ENCODE measurements at places on chromosomes 3 and 15. TPM values are rescaled to one million over a fixed set of nuclear protein-coding genes. Genes with fewer than 3 reads are reported as not detected.

SIDT1 gene
- not detected for total RNA-seq

SPATA12 gene
- total RNA-seq: not detected

CLDN11 gene
- total RNA-seq: 27.6 TPM

TUSC7 gene
- total RNA-seq: not detected

PRR20G gene
- not detected for total RNA-seq

ROPN1B gene
- total RNA-seq: not detected

LTF gene
- total RNA-seq: 0.22 TPM

GP5 gene
- under 0.01 TPM for total RNA-seq

TM4SF18 gene
- total RNA-seq: 150 TPM

- DNase-seq: no peak
Observed at GRCh38 chr15:61729646-61730045, 330.6 kb downstream of the VPS13C start.

DNA sequence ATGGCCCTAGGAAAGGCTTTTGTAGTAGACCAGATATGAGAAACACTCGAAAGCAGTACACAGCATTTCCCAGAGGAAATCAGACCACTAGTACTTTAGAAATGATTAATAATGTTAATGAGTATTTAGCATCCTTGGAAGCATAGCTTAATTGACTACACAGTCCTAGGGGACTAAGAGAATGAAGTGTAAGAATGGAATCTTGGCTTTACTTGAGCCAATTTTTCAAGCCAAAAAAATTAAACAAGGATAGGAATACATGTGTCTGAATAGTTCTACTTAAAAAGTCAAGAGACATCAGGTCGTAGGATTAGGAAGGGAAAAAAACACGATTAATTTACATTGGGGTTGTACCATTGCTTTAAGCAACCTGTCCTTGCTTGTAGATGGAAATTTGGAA lies 38.2 kb downstream of the DPPA2 start:
- no peak for DNase-seq

- DNase-seq: no peak
Observed at GRCh38 chr3:131914090-131914691, 120.6 kb downstream of the CPNE4 start.

- no peak for DNase-seq
Observed at GRCh38 chr3:46469680-46470357, 5.1 kb upstream of the LTF start.

- no peak for DNase-seq
Observed at GRCh38 chr15:79516155-79516554, 84.0 kb downstream of the MINAR1 start.

GRCh38 chr15:79002581-79002980 lies 57.7 kb upstream of the CTSH start:
- DNase-seq: no peak

DNA sequence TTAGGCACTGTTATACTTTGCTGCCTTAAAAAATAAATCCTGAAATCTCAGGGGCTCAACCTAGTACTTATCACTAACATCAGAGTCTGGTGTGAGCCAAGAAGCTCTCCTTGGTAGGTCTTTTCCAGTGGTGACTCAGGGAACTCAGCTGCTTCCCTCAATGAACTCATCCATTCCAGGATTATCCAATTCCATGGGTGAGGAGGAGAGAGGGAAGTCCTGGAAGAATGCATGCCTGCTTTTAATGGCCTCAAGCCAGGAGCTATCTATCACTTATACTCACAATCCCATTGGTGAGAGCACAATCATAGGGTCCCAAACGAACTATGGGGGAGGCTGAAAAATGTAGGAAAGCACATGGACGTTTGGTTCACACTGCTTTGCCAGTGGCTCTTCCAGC lies 113.6 kb downstream of the POLR2M start:
- DNase-seq: peak; percentile 3

DNA sequence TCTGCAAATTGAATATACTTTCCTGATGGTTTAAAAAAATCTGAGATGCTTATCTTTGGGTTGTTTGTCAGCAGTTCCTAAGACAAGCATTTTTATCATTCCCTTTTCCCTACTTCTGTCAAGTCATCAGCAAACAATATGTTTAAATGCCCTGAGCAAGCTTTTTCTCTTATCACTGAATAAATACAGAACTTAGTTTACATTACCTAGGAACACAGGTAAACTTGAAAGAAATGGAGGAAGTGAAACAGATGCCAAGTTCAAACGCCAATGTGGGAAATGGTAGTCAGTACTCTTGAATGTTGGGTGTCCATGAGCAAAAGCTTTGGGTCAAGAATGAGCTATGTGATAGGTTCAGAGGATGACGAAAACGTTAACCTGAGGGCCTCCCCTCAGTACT lies 17.2 kb upstream of the TCAIM start:
- DNase-seq: no peak

- DNase-seq: no peak
Observed at GRCh38 chr15:53625260-53625659, 134.2 kb downstream of the WDR72 start.

DNA sequence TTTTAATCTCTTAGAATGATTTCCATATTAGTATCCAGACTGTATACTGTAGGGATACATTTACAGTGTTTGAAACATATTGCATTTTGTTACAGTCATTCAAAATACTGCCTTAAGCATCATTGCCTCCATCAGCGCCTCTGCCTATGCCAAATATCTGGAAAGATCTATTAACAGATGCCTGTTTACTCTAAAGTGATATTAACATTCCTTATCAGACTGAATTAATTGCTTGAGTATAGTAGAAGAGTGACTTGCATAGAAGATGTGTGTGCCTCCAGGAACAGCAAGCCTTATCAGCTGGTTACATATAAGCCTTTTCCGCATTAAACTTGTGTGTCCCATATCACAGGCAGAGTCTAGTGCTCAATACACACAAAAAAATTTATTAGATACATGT lies 379.1 kb downstream of the CADM2 start:
- DNase-seq: no peak

GRCh38 chr3:79534727-79535126 lies 233.1 kb downstream of the ROBO1 start:
- no peak for DNase-seq

- DNase-seq: no peak
Observed at GRCh38 chr3:58656631-58657030, 9.9 kb downstream of the FAM3D start.

- DNase-seq: no peak
Observed at GRCh38 chr3:43379343-43379742, 93.0 kb downstream of the SNRK start.

DNA sequence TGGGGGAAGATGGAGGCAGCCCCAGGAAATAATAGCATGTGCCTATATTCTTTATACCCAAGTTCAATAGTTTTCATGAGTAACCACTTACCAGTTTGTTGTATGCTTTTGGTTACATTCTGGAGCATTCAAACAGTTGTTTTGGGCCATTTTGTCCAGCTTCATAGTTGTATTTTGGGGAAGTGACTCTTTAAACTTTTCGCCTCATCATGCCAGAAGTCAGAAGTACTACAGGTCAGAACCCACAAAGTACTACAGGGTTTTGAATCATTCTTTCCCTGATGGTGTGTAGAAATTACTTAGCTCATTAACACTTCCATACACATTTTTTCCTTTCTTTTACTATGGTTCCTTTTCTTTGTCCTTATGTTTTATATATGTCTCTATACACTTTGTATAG lies 210.6 kb downstream of the ARPP21 start:
- DNase-seq: no peak

- DNase-seq: peak; percentile 11
Observed at GRCh38 chr3:153443961-153444360, 281.9 kb downstream of the RAP2B start.

DNA sequence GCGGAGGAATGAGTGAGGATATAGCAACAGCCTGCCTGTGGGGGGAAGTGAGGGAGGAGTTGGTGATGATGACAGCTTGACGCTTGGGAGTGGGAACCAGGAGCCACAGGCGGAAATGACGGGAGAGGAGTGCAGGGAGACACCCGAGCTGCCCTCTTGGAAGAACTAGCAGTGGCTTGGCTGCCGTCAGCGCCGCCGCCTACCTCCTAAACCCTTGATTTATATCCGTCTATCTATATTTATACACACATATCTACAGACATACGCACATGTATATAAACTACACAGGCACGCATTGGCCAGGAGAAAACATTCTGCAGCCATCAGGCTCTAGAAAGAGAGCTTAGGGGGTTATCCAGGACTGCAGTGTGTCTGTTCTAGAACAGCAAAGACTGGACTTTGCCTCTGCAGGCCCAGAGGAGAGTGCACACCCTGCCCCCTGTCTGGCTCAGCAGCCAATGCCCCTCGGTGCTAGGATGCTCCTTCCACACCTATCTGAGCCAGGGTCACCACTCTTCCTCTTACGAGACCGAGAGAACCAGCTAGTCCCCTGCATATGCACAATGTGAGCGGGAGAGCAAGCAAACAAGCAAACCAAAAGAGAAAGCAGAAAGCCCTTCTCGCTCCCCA lies 45.3 kb upstream of the MAGEF1 start:
- DNase-seq: peak; percentile 10

- DNase-seq: peak; percentile 42
Observed at GRCh38 chr15:77251662-77252061, 168.2 kb downstream of the PEAK1 start.

GRCh38 chr3:157471064-157471463 lies 32.2 kb downstream of the VEPH1 start:
- DNase-seq: peak; percentile 24
